ENCODE measurements at places on chromosomes 7 and 10. TPM values are rescaled to one million over a fixed set of nuclear protein-coding genes. Genes with fewer than 3 reads are reported as not detected.
A peak's percentile ranks its signal among the peaks of the same experiment; 100 is the strongest.

- no peak for DNase-seq
Observed at GRCh38 chr10:79044846-79045245, 23.9 kb upstream of the ZMIZ1 start.

GRCh38 chr10:44198096-44198779 is 186.7 kb downstream of the CXCL12 start:
- DNase-seq, result no peak

DNA sequence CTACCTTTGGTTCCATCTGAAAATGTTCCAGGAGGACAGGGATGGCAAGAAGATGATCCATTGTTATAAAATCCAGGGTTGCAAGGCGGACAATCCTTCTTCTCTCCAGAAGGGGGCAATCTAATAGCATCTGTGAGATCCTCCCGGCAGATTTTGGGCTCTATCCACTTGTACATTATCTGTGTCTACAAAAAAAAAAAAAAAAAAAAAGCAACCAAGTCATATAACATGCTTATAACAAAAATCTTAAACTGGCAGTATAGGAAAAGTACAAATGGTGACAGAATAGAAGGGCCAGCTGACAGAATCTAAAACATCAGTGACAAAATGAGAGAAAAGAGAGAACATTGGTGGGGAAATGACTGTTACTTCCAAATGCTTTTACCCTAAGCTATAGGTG is 132.7 kb downstream of the ELAPOR2 start:
- DNase-seq, result peak; percentile 85

GRCh38 chr7:6652446-6653011 is 15.4 kb downstream of the ZNF316 start:
- no peak for DNase-seq

GRCh38 chr10:132143162-132143561 is 43.6 kb upstream of the DPYSL4 start:
- no peak for DNase-seq

GRCh38 chr7:20402747-20403230 is 72.1 kb downstream of the ITGB8 start:
- DNase-seq, result peak; percentile 33

DNA sequence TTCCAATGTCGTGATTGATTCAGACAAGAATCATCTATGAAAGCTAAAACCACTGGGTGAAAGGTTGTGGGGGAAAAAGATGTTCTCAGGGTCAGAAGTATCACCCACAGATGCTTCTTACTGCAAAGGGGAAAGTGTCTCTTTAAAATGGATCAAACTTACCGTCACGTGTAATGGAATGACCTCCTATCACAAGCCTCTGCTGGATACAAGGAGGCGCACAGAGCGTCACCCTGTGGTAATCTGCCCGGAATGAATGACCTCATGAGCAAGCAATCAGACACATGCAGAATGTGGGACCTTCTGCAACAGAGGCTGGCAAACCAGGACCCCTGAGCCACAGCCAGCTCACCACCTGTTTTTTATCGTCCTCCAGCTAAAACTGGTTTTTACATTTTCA is 33.0 kb downstream of the WIPF3 start:
- peak; percentile 86 for DNase-seq

The PCLO gene
- not detected for total RNA-seq

DNA sequence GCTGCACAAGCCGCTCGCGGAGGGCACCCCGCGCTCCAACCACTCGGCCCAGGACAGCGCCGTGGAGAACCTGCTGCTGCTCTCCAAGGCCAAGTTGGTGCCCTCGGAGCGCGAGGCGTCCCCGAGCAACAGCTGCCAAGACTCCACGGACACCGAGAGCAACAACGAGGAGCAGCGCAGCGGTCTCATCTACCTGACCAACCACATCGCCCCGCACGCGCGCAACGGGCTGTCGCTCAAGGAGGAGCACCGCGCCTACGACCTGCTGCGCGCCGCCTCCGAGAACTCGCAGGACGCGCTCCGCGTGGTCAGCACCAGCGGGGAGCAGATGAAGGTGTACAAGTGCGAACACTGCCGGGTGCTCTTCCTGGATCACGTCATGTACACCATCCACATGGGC is 50.0 kb downstream of the FIGNL1 start:
- DNase-seq, result no peak

DNA sequence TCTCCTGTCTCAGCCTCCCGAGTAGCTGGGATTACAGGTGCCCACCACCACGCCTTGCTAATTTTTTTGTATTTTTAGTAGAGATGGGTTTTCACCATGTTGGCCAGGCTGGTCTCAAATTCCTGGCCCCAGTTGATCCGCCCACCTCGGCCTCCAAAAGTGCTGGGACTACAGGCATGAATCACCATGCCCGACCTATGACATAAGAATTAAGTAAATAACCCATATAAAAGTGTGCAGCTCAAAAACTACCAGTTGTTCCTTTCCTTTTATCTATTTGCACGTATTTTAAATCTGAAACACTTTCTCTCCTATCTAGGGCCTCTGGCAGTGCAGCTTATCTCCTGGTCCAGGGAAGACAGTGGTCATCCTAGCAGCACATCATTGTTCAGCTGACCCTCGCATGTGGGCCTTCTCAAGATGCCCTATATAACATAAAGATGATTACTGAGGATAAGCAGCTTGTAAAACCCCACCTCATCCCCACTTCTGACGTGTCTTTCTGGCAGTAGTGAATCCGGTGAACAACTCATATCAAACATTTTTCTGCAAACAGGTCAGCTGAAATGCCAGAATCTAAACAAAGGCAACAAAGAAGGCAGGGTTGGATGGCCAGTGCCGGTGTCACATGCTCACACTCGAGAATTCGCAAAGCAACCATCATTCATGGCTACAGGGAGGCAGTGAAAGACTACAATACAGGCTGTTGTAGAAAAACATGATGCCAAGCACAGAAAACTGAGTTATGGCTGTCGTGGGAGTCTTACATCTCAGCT is 36.0 kb upstream of the KCNIP2 start:
- DNase-seq, result peak; percentile 59

DNA sequence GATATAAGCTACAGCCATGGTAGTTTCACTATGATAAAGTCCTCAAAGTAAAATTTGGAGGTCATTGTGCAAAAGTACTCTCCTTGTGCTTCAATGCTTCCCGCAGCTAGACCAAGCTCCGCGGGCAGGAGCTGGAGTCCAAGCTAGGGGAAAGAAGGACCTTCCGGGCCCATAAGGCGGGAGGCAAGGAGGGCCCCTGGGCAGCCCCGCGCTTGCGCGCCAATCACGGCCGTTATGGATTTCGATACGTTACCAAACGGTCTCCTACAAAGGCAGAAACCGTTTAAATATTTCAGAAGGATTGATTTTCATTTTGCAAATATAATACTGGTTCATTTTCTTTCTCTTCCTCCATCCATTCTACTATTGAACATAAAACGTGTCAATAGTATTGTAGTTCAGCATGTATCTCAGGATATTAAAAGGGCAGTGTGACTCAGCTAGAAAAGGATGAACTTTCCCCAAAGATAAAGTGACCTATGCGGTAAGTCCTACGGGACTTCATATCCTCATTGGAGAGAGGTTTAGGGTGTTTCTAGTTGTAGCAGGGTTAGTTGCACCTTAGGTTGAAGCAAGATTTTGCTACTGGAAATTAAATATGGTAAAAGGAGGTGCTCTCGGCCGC is 128.0 kb downstream of the KIF20B start:
- no peak for DNase-seq

GRCh38 chr10:17256627-17257026 is 28.6 kb downstream of the VIM start:
- DNase-seq, result peak; percentile 31

GRCh38 chr7:18515067-18515466 is 19.5 kb downstream of the HDAC9 start:
- DNase-seq, result peak; percentile 42

- no peak for DNase-seq
Observed at GRCh38 chr7:26857506-26858240, 6.7 kb downstream of the SKAP2 start.

GRCh38 chr10:62046522-62047227 is 145.2 kb downstream of the ARID5B start:
- peak; percentile 70 for DNase-seq

DNA sequence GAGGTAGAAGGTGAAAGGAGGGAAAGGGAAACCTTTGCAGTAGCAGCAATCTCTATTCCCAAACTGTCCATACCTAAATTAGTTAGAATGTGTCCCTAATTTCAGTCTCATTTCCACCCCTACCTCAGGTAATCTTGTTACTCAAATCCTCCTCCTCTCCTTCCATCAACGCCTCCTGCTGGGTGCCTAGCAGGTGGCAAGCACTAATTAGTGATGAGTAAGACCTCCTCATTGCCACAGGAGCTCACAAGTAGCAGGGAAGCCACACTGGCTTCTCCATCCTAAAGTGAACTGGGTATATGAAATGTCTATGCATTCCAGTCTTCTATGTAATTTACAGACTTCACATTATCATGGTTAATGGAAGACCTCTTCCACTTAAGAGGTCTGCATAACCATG is 25.7 kb upstream of the FAM133B start:
- no peak for DNase-seq

GRCh38 chr10:133115976-133116375 is 28.3 kb downstream of the ADGRA1 start:
- DNase-seq, result no peak

The STAG3 gene
- not detected for total RNA-seq

The OR2A12 gene
- not detected for total RNA-seq

The PAPOLB gene
- total RNA-seq, result not detected

DNA sequence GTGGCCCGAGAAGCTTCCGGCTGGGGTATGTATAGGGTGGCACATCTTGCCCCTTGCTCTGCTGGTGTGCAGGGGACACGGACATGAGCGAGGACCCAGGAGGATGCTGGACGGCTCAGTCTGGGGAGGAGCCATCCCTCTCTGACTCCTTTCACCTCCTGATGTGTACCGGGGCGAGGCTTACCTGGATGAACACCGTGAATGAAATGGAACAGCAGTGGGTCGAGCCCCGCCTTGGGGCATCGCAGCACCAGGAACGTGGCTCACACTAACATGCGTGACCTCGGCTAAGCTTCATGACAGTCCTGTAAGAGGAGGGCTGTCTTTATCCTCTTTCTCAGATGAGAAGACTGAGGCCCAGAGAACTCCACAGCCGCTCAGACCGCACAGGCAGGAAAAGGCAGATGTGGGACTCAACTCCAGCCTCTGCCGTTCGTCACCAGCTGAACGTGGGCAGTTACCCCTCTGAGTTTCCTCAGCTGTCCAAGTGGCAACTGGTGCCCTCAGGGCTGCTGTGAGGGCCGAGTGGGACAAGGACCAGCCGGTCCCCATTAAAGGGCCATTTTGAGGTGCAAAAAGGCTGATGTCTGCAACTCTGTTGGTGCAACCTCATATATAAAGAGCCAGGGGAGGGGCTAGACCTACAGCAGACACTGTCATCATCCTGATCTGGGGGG is 54.5 kb downstream of the INSIG1 start:
- no peak for DNase-seq
